NCI-H2029 (cell line): ENCODE measurements at places on chromosomes 1 and 21.
A peak's percentile ranks its signal among the peaks of the same experiment; 100 is the strongest.

- DNase-seq, result no peak
These were observed 22.7 kb downstream of the SLC35D1 start for GRCh38 chr1:67031121-67031858.

- DNase-seq, result no peak
These were observed 1230.7 kb upstream of the NCAM2 start for GRCh38 chr21:19767546-19767945.

GRCh38 chr21:42062236-42063022 lies 8.7 kb upstream of the UMODL1 start:
- peak; percentile 19 for DNase-seq

DNA sequence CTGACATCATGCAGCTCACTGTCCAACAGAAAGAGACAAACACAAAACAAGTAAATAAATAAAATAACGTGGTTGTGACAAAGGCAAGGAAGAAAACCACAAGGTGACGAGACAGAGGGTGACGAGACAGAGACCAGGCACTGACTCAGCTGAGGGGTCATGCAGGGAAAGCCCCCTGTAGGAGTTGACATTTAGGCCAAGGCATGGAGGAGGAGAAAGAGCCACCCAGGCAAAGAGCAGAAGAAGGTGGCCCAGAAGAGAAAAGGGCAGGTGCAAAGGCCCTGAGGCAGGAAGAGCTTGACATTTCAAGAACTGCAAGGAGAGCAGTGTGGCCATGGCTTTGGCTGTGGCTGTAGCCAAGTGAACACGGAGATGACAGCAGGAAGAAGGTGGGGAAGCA lies 65.1 kb upstream of the ID3 start:
- no peak for DNase-seq

- no peak for DNase-seq
These were observed 1269.6 kb upstream of the ADGRL2 start for GRCh38 chr1:80531182-80531581.

DNA sequence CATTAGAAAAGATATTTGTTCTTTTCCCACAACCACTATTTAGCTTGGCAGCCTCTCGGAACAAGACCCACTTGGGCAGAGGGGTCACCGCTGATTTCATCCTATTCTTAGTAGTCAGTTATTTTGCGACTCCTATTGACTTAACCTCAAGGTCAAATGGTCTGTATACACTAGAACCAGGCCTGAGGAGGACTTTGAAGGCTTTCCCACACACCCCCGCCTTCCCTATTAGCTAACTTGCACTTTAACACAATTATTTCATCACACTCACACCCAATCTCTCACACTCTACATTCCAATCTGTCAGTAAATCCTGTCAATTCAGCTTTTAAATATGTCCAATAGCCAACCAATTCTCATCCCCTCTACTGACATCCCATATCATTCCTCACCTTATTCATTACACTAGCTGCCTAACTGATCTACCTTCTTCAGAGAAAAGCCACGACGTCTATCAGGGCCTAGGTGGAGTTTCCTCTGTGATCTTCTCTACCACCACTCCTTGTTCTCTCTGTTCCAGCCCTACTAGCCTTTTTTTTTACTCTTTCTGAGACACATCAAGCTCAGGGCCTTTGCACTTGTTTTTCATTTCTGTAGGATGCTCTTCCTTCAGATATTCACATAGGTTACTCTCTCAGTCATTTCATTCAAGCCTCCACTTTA lies 1.0 kb upstream of the NIBAN1 start:
- no peak for DNase-seq
